Mucosa of gallbladder (tissue), 1 donor: ENCODE measurements at places on chromosomes 7 and 10. TPM values are rescaled to one million over a fixed set of nuclear protein-coding genes. Genes with fewer than 3 reads are reported as not detected.

The GBX1 gene
- not detected for total RNA-seq

DNA sequence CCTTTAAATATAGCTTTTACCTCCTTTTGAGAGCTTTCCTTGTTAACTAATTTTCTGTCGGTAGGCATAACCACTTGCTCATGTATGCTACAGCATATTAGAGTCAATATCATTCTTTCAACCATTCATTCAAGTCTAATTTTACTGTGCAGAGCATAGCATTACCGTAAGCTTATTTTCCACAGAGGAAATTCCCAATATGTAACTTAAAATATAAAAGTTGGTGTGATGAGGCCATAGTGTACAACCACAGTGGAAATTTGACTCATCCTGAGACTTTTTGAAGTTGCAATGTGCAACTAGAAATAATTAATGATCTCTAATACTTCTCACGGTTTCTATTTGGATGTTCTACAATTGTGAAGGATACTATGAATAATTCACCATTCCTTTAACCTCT is 80.6 kb upstream of the KLF6 start:
- no peak for DNase-seq

- peak; percentile 47 for DNase-seq
Observed at GRCh38 chr7:132249256-132249971, 326.9 kb downstream of the PLXNA4 start.

DNA sequence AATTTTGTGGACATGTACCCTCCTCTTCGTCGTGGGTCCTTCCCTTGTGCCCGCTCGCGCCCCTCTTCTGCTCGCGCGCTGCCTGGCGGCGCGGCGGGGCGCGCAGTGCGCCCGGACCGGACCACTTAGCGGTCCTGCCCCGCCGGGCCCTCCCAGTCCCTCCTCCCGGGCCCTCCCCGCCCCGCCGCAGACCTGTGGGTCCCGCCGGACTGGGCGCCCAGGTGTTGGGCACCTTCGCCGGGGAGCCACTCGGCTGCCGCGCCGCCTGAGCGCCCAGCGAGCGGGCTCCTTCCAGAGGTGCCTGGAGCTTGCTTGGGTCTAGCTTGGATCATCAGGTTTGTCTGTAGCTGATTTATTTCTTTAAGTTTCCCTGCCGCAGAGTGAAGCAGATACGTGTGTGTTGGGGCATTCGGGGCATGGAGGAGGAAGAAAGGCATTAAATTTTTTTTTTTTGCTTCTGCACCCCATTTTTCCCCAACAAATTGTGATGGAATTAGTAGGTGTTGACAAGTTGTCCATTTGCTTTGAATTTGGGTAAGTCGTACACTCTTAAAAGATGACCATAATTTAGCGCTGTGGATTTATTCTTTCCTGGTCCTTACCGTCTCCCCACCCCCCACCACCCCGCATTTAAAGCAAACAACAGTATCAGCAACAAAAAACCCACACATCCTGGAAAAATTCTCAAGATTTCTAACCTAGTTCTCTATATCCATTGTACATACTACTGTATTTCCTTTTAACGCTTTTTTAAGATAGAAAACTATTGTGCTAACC is 905 bp downstream of the C1GALT1 start:
- DNase-seq, result peak; percentile 39

The CREB3L2 gene
- 80.3 TPM for total RNA-seq

The IQUB gene
- total RNA-seq, result 2.9 TPM

The GTF2IRD1 gene
- 28.9 TPM for total RNA-seq

DNA sequence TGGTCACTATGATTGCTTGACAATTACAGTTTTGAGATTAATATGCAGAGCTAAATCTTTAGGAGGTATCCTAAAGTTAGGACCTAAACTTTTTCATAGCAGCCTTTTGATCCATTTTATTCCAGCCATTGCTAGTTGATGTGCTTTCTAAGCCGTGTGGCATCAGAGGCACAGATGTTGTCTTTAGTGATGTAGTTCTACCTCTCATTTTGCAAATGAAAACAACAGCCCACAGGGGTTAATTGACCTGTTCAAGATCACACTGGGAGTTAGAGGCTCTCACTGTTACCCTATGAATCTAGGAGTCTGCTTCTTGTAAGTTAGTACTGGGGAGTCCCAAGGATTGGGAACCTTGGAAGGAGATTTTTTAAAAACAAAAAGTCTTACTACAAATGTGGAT is 10.6 kb downstream of the AUTS2 start:
- DNase-seq, result no peak

DNA sequence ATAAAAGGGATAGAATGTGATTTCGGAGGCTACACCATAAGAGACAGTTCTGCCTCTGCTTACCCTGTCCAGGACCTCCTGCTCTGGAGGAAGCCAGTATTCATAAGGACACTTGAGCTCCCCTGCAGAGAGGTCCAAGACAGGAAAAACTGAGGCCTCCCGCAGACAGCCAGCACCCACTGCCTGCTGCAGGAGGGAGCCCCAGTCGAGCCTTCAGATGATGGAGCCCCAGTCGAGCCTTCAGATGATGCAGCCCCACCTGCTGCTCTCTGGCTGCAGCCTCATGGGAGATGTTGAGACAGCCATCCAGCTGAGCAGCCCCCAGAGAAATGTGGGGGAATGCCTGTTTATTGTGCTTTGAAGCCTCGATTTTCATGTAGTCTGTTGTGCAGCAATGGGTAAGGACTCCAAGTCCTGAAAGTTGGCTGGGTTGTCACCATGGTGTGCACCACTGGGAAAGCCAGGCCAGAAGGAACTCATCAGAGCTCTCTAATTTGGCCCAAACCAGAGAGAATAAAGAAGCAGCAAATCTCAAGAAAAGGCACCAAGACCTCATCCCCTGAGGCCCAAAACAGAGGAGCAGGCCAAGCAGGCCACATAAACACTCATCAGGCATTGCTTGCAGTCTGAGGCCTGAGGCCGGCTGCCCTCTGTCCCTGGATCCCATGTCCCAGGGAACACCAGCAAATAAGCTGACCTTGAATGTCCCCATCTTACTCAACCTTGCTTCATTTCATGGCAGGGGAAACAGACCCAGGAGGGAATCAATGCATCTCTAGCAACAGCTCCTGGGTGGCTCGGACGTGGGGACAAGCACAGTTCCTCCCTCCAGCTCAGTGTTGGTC is 30.9 kb downstream of the CALML5 start:
- no peak for DNase-seq

The MLLT10 gene
- 33.0 TPM for total RNA-seq

- DNase-seq, result no peak
Observed at GRCh38 chr7:139106959-139107358, 2.6 kb downstream of the ZC3HAV1 start.

- no peak for DNase-seq
Observed at GRCh38 chr7:25860275-25861163, 291.5 kb upstream of the NFE2L3 start.

The SRPK2 gene
- total RNA-seq, result 45.0 TPM

DNA sequence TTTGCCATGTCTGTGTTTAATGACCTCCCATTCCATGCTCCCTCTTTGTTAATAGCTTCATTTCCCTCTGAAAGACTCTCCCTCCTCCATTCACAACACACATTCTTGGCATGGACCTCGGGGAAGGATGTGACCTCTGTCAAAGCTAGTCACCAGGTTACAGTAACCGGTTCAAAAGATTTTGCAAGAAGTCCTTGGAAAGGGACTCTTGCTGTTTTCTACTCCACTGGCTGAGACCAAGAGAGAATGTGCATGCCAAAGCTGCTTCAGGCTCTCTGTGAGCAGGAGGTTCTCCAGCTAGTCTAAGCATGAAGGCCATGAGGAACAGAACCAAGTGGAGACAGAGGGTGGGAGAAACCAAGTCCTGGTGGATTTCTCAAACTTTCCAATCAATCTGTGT is 732.6 kb downstream of the CCSER2 start:
- DNase-seq, result no peak

- no peak for DNase-seq
Observed at GRCh38 chr7:26599982-26600381, 264.4 kb downstream of the SKAP2 start.

The NPY4R gene
- total RNA-seq, result 0.14 TPM

DNA sequence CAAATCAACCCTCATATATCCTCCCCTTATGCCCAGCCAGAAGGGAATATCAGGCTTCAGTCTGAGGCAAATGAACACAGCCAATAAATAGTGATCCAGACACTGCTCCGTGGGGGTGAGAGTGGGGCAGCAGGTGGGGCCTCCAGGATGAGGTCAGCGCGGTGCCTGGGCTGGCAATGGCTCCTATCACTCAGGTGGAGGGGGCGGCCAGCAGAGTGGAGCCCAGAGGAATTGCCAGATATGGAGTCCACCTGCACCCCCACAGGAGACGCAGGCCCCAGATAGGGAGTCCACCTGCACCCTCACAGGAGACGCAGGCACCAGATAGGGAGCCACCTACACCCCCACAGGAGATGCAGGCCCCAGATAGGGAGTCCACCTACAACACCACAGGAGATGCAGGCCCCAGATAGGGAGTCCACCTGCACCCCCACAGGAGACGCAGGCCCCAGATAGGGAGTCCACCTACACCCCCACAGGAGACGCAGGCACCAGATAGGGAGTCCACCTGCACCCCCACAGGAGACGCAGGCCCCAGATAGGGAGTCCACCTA is 78.0 kb upstream of the PPP2R2D start:
- DNase-seq, result no peak
